ENCODE measurements at places on chromosomes 11 and 22.

- no peak for DNase-seq
Observed at GRCh38 chr22:47161631-47162030, 399.2 kb downstream of the TBC1D22A start.

DNA sequence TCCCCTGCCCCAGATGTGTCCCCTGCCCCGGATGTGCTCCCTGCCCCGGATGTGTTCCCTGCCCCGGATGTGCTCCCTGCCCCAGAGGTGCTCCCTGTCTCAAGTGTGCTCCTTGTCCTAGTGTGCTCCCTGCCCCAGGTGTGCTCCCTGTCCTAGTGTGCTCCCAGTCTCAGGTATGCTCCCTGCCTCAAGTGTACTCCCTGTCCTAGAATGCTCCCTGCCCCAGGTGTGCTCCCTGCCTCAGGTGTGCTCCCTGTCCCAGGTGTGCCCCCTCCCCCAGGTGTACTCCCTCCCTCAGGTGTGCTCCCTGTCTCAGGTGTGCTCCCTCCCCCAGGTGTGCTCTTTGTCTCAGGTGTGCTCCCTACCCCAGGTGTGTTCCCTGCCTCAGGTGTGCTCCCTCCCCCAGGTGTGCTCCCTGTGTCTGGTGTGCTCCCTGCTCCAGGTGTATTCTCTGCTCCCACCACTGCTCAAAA is 48.7 kb upstream of the RASD2 start:
- no peak for DNase-seq

- no peak for DNase-seq
Observed at GRCh38 chr11:66020618-66021357, 5.5 kb downstream of the CATSPER1 start.

GRCh38 chr11:108599978-108600377 is 6.4 kb upstream of the EXPH5 start:
- no peak for DNase-seq

DNA sequence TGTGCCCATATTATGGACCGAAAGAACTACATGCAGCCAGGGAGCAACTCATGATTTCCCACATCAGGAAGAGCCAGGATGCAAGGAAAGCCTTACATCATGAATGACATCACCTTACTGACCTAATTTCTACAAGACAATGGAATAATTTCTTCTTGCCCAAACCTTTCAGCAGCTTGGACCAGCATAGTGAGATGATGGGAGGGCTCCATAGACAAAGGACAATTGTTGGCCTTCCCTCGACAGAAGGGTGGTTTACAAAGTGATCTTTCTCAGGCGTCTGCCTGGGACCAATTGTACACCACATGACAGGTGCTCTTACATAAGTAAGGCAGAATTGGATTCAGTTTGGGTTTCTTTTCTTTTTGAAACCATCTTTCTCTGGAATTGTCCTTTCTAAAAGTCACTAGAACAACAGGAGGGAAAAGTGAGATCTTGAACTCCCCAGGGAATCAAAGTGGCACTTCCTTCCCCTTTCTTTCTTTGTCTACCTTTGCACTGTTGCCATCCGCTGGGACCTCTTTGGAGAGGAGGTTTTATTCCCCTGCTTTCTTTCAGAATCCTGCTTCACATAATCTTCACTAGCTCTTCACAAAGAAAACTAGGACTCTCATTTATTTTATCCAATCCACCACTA is 51.7 kb upstream of the PAK1 start:
- no peak for DNase-seq

Data from SHP77 treated with DMSO at 0.1 percent for 48 hours (cell line).